ENCODE measurements at places on chromosomes 7 and 10. TPM values are rescaled to one million over a fixed set of nuclear protein-coding genes. Genes with fewer than 3 reads are reported as not detected.

The C7orf57 gene
- 0.24 TPM for total RNA-seq

DNA sequence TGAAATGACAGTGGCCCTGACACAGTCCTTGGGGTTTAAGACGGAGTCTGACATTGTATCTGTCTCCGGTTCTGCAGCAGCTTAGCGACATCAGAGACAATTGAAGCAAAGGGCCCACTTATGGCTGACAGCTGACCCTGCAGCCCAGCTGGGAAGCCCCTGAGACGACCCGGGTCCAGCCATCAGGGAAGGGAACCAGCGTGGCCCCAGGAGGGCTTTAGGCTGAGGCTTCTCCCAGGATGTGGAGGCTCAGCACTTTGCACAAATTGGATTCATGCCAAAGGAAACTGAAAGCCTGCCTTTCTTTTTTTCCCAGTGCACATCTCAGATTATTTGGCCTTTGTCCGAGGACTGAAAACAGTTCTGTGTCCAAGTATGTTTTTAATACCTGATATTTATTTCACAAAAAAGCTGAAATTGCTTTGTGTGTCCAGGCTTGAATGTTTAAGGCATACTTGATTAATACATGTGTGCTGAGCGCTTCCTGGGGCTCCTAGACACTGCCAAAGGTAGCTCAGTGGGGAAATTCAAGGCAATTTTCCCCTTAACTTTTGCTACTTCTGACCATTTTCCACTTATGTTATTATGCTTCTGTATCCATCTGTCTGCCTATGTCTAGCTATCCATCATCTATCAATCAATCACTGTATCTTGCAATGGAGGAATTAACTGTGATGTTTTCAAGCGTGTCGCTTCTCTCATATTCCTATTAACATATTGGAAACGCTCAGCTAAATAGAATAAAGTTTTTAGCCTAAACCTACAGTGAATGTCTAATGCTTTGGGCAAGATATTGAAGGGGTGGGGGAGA is 34.8 kb downstream of the KLF6 start:
- DNase-seq, result no peak

The IFIT5 gene
- total RNA-seq, result 13.8 TPM

DNA sequence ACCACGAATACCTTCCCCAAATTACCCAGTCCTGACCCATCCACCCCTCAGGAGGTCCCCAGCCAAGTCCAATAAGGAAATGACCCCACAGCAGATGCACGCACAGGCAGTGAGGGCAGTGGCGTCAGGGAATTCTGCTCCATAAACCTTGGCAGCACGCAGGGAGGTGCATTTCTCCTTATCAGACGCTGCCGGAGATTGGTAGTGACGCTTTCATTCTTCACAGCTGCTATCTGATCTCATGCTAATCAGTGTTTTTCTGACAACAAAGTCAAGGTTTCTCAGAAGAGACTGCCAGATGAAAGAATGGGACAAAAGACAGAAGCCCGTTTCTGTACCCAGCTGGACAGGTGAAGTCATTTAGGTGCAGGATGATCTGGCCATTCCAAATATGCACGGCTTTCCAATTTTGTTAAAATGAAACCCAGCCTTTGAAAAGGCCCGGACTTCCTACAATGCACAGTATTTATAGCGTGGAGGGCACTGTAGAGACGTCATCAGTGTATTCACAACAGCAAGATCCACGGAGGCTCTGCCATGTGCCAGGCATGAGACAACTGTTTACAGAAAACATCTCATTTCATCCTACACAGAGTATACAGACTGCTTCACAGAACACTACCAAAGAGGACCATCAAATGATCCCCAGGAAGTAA is 35.3 kb downstream of the DIP2C start:
- no peak for DNase-seq

- DNase-seq, result no peak
Measured at GRCh38 chr10:86596266-86596665, 58.1 kb upstream of the OPN4 start.

GRCh38 chr10:114544045-114544659 is 113.9 kb downstream of the ABLIM1 start:
- DNase-seq, result peak; percentile 56

- no peak for DNase-seq
Measured at GRCh38 chr10:127535802-127536515, 13.2 kb upstream of the NPS start.

DNA sequence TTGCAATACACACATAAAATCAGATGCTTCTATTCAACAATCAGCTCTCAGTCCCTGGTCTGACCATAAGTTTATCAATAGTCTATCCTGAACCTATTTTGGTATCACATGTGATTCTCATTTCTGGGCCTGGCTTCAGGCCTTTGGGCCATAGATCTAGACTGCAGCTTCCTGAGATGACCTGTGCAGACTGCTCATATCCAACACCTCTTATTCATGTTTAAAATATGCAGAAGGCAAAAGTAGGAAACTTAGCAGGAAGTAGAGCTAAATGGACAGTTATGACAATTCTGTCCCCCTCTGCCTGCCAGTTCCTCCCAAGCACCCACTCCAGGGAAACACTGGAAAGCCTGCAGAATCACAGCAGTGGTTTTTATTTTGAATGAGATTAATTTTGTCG is 53.3 kb downstream of the C7orf25 start:
- no peak for DNase-seq

DNA sequence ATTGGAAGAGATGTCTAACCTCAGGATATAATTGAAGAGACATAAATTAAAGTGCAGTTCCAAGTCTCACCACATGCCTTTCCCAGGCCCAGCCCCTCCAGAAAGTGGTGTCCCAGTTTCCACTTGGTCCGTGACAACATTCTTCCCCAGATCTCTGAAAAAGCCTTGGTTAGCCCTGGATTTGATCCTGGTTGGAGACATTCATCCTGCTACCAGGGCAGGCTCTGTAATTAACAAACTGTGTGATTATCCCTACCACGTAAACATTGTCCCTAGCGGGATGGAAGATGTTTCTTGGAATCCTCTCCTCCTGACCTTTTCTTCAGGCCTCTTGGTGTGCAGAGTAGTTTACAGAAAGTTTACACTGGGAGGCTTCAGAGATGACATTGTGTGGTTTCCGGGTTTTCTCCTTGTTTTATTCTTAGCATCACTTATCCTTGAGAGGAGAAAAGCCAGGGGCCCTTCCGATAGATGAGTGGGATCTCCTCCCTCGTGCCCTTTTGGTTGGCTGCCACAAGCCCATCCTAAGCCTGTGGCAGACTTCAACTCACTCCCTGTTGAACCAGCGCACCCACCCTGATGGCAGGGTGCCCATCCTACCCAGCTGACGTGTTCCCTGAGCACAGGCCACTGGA is 83.8 kb downstream of the COL13A1 start:
- DNase-seq, result no peak

The HOXA2 gene
- total RNA-seq, result 3.2 TPM

GRCh38 chr7:69177941-69178494 is 420.3 kb upstream of the AUTS2 start:
- no peak for DNase-seq

DNA sequence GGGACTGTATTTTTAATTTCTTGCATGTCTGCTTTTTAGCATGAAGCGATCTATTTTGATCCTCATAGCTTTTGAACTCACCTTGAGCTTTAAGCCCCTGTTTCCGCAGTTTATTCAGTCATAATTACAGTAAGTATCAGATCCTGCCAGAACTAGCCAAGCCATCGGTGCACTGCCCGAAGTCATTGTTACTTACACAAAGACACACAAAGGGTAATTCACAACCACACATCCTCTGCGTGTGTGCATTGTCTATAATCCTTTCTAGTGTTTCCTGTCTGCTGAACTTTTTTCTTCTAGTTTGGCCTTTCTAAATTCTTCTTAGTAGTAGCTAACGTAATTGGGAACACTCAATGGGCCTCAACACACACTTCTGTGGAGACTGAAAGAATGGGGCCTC is 133.0 kb downstream of the SFMBT2 start:
- DNase-seq, result no peak

The PLPP4 gene
- not detected for total RNA-seq

GRCh38 chr10:121935702-121936101 is 7.9 kb upstream of the ATE1 start:
- no peak for DNase-seq

The PPRC1 gene
- 49.3 TPM for total RNA-seq

GRCh38 chr10:46291817-46292572 is 5.2 kb downstream of the ANTXRL start:
- no peak for DNase-seq

GRCh38 chr10:37467246-37467645 is 341.8 kb downstream of the ANKRD30A start:
- no peak for DNase-seq

GRCh38 chr10:34475786-34476185 is 339.3 kb downstream of the PARD3 start:
- DNase-seq, result no peak

The OR6B1 gene
- not detected for total RNA-seq

- DNase-seq, result peak; percentile 29
Measured at GRCh38 chr10:97861097-97861750, 11.6 kb downstream of the GOLGA7B start.

DNA sequence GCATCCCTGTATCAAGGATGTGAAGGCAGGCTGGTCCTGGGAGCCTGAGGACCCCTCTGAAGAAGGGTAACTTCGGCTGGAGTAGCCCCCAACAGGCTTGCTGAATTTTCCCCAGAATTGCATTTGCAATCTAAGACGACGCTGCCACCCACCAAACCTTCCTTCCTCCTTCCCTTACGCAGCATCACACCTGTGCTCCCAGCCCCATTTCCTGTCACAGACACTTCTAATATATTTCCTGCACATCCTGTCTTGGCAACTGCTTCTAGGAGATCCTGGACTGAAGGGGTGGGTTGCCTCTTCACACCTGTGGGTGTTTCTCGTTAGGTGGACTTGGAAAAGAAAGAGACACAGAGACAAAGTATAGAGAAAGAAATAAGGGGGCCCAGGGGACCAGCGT is 9.4 kb upstream of the PGAM1 start:
- no peak for DNase-seq

The IFIT1B gene
- total RNA-seq, result not detected

- no peak for DNase-seq
Measured at GRCh38 chr7:149870701-149871483, 2.9 kb upstream of the ATP6V0E2 start.

GRCh38 chr7:150806863-150807262 is 6.3 kb downstream of the TMEM176A start:
- no peak for DNase-seq

- DNase-seq, result no peak
Measured at GRCh38 chr7:49771427-49772176, 1.8 kb upstream of the VWC2 start.

- peak; percentile 31 for DNase-seq
Measured at GRCh38 chr10:133127291-133128125, 32.5 kb upstream of the KNDC1 start.

- no peak for DNase-seq
Measured at GRCh38 chr7:22114440-22114981, 168.8 kb upstream of the CDCA7L start.

Measured in Calu3 (cell line).